ENCODE measurements at places on chromosomes 7 and 10. TPM values are rescaled to one million over a fixed set of nuclear protein-coding genes. Genes with fewer than 3 reads are reported as not detected.

- ATAC-seq, result no peak
These were observed 199.2 kb downstream of the TFEC start for GRCh38 chr7:115831371-115831770.

DNA sequence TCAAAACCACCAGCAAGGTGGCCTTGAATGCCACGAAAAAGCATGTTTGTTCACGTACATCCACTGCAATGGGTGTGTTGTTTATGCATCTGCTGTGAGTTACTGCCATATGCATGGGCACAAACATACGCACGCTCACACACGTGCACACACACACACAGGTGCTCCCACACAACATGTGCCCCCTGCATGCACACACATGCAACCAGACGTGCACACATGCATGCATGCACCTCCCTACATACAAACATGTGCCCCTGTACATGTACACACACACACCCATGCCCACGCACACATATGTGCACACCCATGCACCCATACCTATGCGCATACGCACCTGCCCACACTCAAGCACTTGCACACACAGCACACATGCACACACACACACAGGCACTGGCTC lies 10.1 kb upstream of the DMBT1 start:
- no peak for ATAC-seq

DNA sequence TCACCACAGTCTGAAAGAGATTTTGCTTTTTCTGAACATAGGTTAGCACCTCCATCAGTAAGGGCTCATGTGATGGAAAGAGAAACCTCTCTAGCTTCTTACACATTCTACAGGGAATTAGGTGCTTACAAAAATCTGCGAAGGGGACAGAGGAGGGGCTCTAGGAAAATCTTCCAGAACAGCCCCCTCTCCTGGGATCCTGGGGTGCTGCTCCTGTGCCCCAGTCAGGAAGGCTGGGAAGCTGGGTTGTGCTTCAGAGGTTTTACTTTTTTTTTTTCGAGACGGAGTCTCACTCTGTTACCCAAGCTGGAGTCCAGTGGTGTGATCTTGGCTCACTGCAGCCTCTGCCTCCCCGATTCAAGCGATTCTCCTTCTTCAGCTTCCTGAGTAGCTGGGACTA lies 7.5 kb upstream of the FAM171A1 start:
- ATAC-seq, result no peak

GRCh38 chr7:90256778-90257177 lies 11.8 kb downstream of the CFAP69 start:
- no peak for ATAC-seq

Gene GRID1
- total RNA-seq, result 0.68 TPM

- ATAC-seq, result no peak
These were observed 28.9 kb upstream of the ASAH2 start for GRCh38 chr10:50280049-50280841.

DNA sequence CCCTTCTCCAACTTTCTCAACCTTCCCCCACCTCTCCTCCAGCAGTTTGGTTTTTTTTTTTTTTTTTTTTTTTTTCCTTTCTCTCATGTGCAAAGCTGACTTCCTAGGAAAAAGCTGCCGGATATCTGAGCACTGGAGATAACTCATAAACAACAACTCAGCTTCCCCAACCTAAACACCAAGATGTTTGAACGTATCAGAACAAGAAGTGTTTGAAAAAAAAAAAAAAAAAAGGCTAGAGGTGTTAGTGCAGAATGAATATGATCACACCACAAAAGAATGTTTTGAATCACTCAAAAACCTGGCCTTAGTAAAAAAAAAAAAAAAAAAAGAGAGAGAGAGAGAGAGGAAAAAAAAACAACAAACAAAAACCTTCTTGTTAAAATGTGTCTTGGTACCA lies 11.2 kb downstream of the GATA3 start:
- no peak for ATAC-seq

DNA sequence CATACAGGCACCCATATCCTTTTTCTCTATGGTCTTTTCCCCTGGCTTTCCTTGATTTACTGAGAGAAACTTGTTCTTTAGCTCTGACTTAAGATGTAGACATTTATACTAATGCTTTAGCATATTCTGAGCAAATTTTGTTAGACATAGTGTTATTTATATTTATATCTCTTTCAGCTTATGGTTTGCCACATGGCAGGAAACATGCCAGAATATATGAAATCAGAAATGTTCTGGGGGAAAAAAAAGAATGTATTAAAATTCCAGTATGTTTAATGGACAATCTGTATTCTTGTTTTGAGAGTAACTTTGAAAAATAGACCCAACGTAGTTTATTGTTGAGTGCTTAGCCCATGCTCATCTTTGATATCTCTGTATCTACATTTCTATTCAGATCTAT lies 10.1 kb upstream of the GGCT start:
- ATAC-seq, result no peak

DNA sequence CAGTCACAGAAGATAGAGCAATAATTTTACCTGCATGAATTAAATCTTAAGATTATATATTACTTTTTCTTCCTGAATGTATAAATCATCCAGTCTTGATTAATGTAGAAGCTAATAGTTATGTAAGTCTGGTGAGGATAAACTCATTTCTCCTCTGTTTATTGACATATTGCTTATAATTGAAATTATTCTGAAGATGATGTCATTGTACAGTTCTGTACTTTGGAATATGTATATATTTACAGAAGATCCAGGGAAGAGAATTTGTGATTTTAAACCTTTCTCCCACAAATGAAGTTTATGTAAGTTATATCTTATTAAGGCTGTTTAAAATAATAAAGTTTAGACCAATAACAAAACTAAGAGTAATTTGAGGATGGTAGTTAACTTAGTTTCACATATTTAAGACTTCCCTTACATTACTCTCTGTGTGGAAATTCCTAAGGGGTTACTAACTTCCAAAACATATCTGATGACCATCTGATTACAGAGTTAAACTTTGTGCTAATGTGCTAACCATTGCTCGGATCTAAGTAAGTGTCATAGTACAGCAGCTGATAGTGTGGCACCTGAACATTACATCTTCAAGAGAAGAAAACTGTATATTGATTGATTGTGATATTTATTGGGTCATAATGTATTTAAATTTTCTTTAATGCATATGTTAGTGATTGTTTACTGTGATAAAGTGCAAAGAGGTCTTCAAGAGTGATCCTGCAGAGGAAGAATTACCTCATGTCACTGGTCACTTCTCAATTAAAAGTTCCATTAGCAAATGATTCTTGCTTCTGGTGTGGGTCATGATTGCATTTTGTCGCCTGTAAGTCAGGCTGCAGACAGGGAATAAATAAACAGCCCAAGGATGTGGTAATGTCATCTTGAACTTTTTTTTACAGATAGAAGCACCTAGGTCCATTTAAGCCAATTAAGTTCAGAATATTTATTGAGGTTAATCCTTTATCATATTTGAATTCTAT lies 96.9 kb downstream of the UBE3C start:
- ATAC-seq, result no peak

GRCh38 chr7:19284596-19285300 lies 139.5 kb upstream of the FERD3L start:
- ATAC-seq, result no peak

DNA sequence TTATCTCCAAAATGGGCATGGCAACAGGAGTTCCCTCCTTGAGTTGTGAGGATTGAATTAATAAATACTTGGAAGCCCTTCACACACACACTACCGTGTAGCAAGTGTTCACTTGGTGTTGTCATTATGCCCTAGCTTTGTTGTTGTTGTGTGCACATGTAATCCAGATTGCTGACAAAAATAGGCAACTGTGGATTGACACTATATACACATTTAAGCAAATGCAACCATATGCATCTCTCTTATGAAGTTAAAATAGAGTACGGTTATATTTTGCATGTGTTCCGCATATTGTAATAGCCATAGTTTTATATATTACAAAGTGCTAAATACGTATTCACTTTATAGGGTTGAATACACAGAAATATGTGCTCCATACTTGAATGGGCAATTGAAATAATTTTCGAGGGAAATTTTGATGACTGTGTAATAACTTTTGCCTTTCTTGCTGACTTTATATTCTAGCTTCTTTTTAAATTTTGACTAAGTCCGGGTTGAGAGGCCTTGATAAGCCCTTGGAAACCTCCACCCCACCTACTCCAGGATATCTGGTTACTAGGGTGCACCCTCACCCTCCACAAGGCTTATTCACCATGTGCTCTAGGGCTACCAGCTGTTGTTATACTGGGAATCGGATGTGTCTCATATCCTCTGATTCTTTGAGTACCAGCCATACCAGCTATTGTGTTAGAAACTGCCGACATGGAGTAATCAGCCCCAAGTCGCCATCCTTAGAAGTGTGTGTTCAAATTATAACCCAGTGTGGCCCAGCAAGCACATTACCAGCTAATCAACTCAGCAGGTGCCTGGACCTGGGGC lies 265.0 kb downstream of the CAMK1D start:
- no peak for ATAC-seq

GRCh38 chr10:31074722-31075086 lies 43.0 kb upstream of the ZNF438 start:
- no peak for ATAC-seq

DNA sequence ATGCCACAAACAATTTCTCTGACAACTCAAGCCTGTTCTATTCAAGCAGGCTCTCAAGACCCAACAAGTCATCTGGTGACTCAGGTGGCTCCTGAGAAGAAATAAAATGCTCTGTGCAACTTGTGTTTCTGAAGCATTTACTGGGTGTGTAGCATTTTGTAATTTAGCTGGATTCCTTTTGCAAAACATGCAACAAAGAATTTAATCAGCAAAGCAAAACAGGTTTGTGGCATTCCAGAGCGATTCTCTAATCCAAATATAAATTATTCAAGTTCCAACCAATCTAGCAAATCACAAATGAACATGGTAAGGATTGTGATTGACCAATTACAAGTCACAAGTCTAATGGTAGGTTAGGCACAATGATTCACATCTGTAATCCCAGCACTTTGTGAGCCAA lies 39.8 kb upstream of the C10orf67 start:
- ATAC-seq, result peak; percentile 94

DNA sequence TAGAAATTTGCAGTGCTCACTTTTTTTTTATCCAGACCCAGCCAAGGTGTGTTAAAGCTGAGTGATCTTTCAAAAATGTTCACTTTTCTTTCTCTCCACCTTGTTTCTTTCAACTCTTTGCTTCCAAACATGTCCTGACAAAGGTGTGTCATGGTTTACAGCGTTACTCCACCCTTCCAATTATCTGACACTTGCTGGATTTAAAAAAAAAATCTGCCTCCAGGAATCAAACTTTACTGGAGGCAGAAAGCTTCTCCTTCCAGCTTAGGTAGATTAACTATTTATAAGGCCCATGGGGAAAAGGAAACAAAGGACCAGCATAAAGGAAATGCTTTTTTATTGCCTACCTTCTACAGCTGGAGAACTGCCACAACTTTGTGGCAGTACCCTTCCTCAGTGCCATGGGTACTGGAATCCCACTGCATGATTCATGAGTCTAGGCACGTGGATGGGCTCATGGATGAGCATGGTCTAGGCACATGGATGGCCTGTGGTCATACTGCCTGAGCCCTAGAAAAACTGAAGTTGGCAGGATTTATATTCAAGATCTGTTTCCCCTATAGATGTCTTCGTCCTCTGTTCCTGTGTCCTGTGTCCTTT lies at the start of gene COL17A1:
Gene COL17A1, minus strand, starts transcription at position 80 of the 600 bp plus-strand sequence. CDS start 5,207 bp downstream, outside the sequence.
- peak; percentile 60 for ATAC-seq

Gene VWDE
- total RNA-seq, result 0.36 TPM

GRCh38 chr10:13769946-13770345 lies 183.2 kb downstream of the PRPF18 start:
- peak; percentile 83 for ATAC-seq

DNA sequence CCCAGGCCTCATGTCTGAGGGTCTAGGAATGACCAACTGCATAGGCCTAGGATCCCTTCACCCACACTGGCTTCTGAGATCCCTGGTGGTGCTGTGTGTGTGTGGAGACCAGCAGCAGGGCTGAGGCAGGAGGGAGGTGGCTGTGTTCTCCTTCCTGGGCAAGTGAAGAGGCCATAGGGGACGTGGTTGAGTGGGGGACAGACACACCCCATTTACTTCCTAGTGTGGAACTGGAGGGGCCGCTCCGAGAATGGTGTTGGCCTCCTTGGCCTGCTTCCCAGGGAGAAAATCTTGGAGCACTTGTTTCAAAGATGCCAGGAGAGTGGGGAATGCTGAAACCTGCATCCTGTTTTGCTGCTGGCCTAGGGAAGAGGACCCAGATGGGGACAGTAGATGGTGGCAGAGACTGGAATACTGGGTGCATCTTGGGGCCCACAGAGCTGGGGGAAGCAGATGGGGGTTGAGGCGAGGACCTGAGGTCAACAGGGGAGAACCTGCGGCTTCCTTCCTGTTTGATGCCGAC lies 19.1 kb downstream of the UBTD1 start:
- ATAC-seq, result no peak

DNA sequence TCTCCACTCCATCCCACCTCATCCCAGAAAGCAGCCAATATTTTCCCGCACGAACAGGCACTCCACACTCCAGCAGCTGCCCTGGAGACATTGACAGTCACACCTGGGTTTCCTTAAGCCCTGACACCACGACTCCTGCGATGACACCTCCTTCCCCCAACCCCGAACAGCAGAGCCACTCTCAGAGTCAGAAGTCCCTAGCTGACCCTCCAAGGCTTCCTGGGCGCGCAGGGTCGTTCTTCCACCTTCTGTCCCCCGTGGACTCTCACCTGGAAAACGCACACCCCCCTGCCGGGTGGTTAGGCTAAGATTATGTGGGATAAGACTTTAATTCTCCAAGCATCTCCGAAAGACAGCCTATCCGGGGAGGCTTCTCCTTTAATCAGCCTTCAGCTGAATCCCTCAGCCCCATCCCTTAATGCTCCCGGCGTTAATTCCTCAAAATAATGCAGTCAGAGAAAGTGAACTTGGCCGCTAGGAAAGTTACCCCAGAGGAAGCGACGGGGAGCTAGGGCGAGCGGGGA lies 1.1 kb downstream of the DENND11 start:
- no peak for ATAC-seq

GRCh38 chr10:101827919-101828600 lies 9.8 kb upstream of the OGA start:
- no peak for ATAC-seq

Gene OPN1SW
- total RNA-seq, result not detected

Gene GPR26
- total RNA-seq, result not detected

DNA sequence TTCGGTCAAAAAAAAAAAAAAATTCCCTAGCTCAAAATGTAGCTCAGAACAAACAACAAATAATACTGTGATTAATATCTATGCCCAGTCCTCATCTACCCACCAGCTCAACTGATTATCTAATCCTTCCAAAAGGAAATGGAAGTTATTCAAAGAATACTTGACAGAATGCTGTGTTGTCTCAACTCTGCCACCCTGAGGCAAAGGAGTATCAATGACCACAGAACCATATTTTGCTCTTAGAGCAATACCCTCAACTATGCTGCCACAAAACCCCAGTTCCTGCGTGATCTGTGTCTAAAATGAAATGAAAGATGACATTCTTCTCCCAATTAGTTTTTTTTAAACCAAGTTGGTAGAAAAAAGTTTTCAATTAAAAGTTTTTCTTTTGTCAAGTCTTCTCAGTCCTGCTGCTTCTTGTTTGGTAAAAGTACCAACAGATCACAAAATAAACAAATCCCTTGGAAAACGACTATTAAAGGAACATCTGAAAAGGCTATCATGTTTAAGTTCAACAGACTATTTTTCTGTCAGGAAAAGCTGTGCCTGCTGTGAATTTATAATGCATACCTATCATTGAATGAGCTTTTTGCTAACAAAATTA lies 21.6 kb downstream of the RBM28 start:
- ATAC-seq, result peak; percentile 67

All from esophagus mucosa (tissue), 1 donor.